CD4-positive, alpha-beta T cell treated with Interleukin-10 for 1 hour (primary cell): ENCODE measurements at places on chromosomes 7 and 10.

GRCh38 chr10:5094265-5095205 is at the start of gene AKR1C3:
TSS of gene AKR1C3 (plus strand) at chr10:5094414. CDS start at chr10:5094445, 31 bp downstream.
- DNase-seq: peak; percentile 25

- no peak for DNase-seq
These were observed 49.1 kb upstream of the MSMB start for GRCh38 chr10:46094931-46095750.

DNA sequence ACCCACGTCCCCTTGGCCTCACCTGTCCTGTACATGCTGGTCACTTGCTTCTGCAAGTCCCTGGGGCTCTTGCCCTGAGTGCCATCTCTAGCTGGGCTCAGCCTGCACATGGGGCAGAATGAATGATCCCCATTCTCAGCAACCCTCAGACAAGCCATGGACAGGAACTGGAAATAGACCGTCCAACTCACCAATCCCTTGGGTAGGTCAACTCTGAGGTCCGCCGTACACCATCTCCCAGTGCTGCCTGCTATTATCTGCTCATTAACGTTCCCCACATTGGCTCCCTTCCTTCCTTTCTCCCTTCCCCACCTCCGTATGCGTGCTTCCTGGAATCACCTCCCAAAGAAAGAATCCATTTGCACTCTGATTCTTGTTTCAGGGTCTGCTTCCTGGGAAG is 335.0 kb downstream of the SFMBT2 start:
- DNase-seq: no peak

DNA sequence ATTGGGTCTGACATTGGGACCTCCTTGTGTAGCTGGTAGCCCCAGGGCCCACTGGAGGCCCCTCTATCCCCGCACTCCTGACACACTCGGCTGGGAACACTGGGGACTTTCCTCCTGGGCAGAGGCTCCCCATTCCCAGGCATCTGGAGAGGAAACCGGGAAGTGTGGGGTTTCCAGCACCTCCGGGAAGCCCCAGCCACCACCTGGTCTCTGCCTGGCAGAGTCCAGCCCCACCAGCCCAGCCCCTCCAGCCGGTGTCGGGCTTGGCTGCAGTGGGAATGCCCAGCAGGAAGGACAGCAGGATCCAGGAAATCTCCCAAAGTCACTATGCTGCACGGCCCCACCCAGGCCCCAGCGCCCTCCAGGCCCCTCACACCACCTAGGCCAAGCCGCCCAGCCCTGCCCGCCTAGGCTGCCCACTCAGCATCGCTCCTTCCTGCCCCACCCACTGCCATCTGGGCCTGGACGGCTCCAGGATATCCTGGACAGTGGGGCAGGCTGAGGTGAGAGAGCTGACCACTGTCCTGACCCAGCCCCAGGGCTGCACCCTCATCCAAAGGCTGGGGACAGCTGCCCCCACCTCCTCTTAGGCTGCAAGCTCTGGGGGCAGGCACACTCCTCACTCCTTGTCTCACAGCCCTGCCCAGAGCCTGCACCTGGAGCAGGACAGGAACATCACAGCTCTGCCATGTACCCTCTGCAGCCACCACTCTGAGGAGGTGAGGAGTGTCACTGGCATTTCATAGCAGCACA is 11.8 kb downstream of the RASGEF1A start:
- DNase-seq: no peak

GRCh38 chr7:42460148-42460547 is 223.1 kb upstream of the GLI3 start:
- no peak for DNase-seq

GRCh38 chr7:142140401-142140959 is 29.0 kb downstream of the MGAM2 start:
- no peak for DNase-seq

DNA sequence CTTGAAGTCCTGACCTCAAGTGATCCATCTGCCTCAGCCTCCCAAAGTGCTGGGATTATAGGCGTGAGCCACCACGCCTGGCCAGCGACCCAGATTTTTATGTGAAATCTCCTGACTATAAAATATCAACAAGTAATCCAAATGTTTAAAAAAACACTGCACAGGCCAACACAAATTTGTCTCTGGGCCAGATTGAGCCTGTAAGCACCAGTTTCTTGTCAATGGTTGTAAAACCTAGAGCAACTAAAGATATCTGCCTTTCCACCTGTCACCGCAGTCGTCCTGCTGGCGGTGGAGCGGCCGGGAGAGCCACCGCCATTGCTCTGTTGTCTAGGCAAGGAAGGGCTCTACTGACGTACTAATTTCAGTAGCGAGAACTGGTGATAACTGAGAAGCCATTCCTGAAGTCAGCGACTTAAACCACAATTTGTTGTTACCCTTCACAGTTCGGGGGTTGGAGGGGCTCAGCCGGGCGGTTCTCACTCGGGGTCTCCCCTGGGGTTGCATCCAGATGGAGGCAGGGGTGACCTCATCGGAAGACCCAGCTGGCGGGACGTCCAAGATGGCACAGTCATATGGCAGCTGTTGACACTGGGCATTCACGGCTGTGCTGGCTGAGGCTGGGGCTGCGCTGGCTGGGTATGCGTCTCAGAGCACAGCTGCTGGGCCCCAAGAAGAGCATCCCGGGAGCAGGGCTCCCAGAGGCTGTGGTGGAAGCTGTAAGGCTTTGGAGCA is 55.2 kb upstream of the PDGFA start:
- DNase-seq: no peak

DNA sequence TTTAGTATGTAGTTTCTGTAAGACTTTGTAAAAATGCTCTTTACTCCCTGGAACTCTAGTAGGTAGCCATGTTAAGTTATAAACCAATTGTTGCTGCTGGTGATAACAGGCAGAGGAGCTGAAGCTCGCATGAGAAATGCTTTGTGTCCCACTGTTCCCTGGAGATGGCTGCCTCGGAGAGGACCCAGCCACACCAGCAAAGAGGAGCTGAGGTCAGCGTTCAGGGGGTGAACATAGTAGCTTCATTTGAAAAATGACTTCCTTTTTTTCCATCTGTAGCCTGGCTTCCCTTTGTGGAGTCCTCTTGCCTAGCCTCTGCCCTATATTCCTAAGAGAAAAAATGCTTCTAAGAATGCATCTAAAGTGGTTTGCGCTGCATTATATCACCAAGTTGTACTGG is 20.3 kb downstream of the CELF2 start:
- no peak for DNase-seq

DNA sequence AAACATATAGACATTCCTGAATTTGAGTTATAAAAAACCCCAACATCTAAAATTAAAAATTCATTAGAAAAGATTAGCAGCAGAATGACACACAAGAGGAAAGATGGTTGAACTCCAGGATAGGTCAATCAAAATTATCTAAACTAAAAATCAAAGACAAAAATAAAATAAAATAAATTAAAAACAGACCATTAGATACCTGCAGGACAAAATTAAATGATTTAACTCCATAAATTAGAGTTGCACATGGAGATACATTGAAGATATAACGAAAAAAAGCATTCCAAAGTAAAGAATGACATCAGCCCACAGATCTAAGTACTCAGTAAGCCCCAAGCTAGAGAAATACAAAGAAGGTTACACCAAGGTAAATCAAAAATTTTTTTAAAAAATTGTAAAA is 226.1 kb upstream of the SORCS1 start:
- no peak for DNase-seq

DNA sequence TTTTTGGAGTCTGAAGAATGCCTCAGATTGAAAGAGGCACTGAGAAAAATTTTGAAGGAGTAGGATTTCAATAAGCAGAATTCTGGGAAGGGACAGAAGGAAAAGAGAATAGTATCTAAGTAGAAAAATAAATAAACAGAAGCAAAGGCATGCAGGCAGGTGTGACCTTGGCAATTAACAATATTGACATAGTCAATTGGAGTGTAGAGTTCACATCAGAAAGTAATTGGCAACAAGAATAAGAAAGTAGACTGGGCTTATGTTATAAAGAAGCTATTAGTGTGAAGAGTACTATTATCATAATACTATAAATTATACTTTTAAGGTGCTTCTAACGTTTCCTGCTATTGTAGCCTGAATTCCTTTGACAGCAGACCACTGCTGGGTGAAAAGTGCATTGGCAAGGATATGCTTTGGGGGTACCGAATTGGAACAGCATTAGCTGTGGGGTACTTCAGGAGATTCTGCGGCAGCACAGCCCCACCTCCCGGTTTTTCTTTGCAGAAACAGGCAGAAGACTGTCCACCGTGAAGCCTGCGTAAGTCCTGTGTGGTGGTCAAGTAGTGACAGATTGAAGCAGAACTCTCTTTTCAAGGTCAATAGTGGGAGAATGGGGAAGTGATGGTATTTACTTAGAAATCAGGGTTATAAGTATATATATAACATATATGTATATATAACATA is 357.0 kb downstream of the THSD7A start:
- no peak for DNase-seq

DNA sequence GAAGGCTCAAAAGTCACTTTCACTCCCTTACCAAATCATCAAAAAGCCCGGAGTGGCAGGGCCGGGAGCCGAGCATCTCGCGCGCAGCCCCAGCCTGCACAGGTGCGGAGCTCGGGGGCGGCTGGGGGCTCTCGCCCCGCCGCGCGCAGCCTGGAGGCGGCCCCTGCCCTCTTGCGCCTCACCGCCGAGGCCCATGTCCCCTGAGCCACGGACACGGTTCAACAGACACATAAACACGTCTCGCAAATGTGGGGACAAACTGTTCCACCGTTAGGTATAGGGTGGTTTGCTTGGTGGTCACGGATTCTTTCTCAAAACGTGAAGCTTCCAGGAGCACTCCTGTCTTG is 700 bp downstream of the GSAP start:
- peak; percentile 10 for DNase-seq

DNA sequence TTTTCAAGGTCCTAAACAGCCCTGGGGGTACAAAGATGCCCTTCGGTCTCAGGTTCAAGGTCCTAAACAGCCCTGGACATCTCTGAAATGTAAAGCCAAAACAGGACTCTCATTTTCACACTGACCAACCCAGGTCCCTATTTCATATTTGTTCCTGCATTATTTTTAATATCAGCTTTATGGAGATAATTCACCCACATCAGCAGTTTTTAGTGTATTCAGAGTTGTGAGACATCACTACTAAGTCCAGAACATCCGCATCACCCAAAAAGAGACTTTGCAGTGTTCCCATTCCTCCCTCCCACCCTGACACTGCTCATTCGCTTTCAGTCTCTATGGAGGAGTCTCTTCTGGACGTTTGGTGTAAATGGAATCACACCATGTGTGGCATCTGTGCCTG is 420.2 kb downstream of the PTPRN2 start:
- DNase-seq: no peak

DNA sequence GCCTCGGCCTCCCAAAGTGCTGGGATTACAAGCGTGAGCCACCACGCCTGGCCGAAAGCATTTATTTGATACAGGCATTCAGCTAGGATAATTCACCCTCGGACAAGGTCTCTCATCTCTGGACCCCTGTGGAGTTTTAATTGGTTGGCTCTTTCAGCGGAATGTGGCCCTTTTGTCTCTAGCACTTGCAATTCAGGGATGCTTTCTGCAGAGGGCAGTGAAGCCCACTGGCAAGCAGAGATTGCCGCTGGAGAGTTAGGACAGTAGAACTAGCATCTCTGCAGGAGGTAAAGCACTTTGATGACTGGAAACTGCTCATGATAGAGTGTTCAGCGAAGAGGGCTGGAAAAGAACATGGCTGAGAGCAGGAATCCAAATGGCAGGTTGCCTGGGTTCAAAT is 62.0 kb downstream of the SUFU start:
- DNase-seq: no peak

DNA sequence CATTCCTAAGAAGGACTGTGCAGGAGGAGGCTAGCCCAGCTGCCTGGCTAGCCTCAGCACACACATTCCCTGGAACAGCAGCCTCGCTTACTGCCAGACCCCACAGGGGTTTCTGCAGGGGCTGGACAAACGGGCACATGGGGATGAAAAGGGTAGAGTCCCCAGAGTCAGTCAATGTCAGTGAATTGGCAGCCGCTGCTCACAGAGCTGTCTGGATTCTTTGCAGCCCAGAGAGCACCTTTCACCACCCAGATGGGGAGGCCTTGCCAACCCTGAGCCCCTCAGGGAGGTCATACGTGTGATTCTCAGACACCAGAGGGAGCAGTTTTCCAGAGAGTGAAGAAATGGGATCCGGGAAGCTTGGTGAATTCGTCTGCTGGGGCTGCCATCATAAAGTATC is 143.3 kb downstream of the KCNMA1 start:
- no peak for DNase-seq

GRCh38 chr7:22174574-22174953 is 182.4 kb downstream of the RAPGEF5 start:
- DNase-seq: no peak

DNA sequence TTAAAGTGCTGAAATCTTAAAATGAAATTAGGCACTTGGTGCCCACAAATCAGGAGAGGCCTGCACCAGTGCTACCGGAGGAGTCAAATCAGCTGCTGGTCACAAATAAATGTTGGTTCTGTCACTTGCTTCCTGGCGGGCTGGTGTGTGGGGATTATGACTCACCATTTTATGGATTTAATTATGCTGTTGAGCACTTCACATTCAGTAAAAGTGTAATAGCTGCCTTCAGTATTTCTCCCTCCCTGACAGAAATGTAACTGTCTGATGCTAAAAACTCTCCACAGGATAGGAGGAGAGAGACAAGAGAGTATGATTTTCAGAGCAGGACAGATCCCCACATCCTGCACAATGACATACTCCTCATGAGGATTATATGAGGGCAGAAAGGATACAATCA is 186.0 kb downstream of the JAZF1 start:
- DNase-seq: no peak

- DNase-seq: no peak
These were observed 34.5 kb upstream of the DKK1 start for GRCh38 chr10:52279546-52279945.

DNA sequence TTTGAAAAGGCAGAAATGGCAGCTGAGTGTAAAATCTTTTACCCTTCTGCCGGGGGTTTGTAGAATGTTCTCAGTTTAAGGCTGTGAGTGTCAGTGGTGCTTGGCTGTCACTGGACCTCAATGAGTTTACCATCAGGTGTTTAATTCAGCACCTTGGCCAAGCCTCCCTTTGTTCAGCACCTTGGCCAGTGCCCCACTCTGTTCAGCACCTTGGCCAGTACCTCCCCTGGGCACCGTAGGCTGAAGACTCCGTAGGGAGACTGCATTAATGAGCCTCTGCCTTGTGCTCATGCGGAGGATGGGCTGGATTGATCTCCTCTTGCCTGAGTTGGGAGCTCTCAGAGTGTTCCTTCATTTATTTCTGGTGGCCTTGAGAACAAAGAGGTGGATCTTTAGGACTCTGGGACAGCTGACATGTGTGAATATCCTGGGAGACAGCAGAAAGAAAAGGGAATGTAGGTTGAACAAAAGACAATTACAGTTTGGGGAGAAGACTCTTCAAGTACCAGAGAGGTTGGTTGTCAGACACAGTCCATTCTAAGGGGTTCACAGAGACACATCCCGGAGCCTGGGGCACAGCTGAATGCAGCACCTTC is 1.6 kb downstream of the FAM24A start:
- peak; percentile 41 for DNase-seq
